ENCODE measurements at places on chromosomes 4 and X.
A peak's percentile ranks its signal among the peaks of the same experiment; 100 is the strongest.

DNA sequence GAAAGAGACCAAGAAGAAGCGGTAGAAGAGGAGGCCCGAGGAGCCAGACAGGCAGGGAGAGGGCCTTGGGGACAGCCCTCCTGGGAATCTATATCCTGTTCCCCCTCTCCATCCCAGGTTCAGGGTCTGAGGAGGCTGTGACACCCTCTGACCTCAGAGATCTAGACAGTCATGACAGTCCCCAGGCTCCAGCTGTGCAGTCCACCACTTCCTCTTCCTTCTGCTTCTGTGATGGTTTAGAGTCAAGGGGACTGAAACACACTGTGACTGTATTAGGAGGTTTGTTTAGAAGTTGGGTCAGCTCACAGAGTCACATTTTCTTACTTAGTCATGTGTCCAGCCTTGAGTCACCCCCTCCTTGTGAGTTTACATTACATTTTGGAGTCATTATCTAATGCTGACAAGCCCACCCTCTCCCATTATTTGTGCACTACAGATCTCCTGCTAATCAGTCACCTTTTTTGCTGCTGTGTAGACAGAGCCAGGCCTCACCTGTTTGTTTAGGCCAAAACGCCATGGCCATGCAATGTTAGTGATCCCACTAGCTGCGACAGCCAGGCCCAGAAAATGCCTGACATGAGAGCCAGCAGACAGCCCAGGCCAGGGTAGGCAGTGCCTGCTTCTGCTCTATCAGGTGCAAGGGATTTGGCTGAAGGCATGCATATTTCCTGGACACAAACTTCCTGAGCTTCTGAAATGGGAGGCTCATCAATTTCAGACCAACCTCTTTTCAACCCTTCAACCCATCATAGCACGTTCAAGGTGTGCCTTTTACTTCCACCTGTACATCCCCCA, 26.0 kb downstream of the MANBA start:
- DNase-seq = no peak

- peak; percentile 33 for DNase-seq
Observed at GRCh38 chrX:149527705-149528104, 13.1 kb upstream of the EOLA1 start.

GRCh38 chrX:96147681-96148080, 537.0 kb upstream of the DIAPH2 start:
- no peak for DNase-seq

DNA sequence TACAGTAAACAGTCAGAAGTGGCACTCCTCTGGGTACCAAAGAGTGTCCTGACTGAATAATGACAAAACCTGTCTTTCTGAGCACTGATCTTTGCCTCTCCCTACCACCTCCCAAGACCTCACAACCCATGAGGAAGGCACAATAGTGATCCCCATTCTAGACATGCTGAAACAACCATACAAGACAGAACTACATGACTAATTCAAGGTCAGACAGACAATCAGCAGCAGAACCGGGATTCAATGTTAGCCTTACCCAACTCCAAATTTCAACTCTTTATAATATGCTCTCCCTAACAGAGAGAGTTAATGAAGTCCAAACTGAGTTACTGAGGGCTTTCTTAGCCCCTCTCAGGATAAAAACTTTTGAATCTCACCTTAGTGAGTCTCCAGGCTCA, 71.0 kb downstream of the IRF2 start:
- DNase-seq = no peak

DNA sequence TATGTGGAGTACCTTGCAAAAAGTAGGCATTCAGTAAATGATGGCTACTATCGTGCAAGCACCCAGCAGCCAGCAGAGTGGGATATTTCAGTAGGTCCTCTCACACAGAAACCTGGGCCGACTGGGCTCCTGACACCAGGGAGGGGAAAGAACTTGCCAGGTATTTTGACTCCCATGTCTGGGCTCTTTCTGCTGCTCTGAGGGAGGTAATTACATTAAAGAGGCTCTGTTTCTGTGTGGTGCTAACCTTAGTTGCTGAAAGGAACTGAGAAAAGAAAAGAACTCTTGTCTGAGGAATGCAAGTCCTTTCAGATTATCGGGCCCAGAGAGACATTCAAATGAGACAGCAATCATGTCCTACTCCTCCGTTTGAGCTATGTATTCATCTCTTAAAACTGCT, 175.8 kb upstream of the MTMR8 start:
- no peak for DNase-seq

GRCh38 chr4:78057600-78058550, 752 bp downstream of the FRAS1 start:
- DNase-seq = peak; percentile 63

DNA sequence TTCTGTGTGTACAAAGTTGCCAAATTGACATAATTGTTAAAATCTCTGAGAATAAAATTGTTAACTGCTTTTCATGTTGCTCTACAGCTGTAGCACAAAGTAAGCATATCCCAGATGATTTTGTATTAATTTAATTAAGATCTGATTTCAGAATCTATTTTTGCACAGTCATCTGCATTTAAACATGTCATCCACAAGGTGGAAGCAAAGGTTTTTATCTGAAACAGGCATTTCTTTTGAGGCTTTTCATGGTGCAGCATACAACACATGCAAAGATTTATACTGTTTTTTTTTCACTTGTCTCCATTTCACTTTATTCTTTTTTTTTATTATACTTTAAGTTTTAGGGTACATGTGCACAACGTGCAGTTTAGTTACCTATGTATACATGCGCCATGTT, 51.2 kb downstream of the GC start:
- no peak for DNase-seq

- no peak for DNase-seq
Observed at GRCh38 chr4:144831971-144832370, 186.0 kb downstream of the HHIP start.

DNA sequence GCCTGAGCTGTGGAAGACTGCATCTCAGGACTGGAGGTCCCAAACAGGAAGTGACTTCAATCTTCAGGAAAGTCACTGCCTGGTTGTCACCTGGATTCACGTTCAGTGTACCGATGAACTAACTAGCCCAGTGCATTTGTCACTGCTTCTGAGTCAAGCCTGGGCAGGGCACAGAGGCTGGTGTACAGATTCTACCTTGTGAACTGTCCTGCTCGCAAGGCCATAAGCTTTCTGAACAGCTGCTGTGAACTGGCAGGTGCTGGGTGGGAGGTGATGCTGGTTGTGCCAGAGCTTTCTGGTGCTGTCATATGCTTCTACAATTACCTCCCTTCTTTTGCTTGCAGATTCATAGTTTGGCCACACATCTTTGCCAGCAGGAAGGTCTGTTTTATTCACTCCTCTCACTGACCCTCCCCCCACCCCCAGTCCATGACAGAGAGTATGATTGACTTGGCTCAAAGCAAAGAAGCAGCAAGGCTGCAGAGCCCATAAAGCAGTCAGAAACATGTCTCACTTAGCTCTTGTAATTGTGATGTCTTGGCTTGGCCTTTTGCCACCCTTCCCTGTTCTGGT, 40.5 kb downstream of the ZCCHC12 start:
- DNase-seq = no peak

- DNase-seq = no peak
Observed at GRCh38 chr4:151322570-151322969, 2.8 kb downstream of the SH3D19 start.

- DNase-seq = no peak
Observed at GRCh38 chr4:84413480-84413879, 85.6 kb downstream of the NKX6-1 start.

- no peak for DNase-seq
Observed at GRCh38 chr4:71300964-71301363, 37.9 kb upstream of the SLC4A4 start.

GRCh38 chrX:44305921-44306320, 37.6 kb downstream of the EFHC2 start:
- no peak for DNase-seq

DNA sequence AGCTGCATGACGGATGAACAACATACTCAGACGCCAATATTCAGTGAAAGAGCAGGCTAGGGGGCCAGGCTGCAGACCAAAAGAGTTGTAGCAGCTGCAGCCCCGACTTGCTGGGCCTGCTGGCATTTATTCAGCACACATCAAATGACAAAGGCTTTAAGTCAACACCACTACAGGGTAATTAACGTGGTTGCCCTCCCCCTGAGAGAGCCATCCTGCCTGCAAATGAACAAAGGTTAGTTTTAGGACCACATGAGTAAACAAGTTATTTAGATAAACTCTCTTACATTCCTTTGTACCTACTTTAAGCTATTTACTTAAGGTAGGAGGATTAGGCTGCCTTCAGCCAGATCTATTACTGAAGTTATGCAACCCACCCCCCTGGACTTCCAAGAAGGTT, 1329.1 kb downstream of the PCDH18 start:
- DNase-seq = no peak

DNA sequence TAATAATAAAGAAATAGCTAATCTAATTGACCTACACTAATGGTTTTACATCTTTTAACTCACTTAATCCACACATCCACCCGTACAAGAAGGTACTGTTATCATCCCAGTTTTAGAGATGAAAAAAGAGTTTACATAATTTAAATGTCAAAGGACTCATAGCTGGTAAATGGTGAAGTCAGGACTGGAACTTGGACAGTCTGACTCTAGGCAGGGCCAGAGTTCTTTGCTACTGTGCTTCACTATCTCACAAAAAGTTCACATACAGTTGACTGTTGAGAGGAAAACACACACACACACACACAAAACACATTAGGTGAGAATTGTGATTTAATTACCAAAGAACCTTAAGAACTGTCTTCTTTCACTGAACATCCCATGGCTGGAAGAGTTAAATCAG, 71.2 kb upstream of the PRSS48 start:
- no peak for DNase-seq

DNA sequence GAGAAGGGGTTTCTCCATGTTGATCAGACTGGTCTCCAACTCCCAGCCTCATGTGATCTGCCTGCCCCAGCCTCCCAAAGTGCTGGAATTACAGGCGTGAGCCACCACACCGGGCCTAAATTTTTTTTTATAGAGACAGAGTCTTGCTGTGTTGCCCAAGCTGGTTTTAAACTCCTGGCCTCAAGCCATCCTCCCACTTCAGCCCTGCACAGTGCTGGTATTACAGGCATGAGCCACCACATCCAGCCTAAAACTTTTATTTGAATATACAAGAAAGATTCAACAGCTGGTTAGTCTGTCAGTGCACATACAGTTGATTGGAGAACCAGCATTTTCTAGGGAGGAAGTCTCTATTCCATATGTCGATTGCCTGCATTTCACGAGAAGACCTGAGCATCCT, 91.2 kb downstream of the LRP2BP start:
- DNase-seq = no peak

- no peak for DNase-seq
Observed at GRCh38 chr4:58219179-58219578, 1109.0 kb upstream of the IGFBP7 start.
